ENCODE measurements at places on chromosomes 11 and 22. TPM values are rescaled to one million over a fixed set of nuclear protein-coding genes. Genes with fewer than 3 reads are reported as not detected.

GRCh38 chr11:44634401-44635281 is 69.2 kb downstream of the CD82 start:
- DNase-seq, result peak; percentile 61

DNA sequence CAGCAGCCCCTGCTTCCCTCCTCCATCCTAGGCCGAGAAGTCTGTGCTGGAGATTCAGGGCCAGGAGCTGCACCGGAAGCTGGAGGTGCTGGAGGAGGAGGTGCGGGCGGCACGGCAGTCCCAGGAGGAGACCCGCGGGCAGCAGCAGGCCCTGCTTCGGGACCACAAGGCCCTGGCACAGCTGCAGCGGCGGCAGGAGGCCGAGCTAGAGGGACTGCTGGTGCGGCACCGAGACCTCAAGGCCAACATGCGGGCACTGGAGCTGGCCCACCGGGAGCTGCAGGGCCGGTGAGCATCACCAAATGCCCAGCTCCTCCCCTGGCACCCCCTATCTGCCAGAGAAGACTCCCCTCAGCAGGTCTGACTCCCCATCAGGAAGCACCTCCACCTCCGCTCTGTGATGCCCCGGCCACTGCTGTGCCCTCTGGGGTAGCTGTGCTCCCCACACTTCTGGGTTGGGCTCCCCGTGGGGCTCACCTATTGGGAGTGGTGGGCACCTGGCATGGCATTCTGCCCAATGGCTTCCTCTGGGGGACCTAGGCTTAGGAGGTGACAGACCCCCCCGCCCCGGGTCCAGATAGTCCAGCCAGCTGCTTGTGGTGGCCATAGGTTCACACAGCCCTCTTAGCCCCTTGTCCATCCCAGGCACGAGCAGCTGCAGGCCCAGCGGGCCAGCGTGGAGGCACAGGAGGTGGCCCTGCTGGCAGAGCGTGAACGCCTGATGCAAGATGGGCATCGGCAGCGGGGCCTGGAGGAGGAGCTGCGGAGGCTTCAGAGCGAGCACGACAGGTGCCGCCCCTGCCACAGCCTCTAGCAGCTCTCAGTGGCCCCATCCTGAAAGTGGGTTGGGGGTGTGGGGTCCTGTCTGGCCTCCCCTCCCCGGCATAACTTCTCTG is 6.6 kb upstream of the RPS6KA4 start:
- DNase-seq, result no peak

DNA sequence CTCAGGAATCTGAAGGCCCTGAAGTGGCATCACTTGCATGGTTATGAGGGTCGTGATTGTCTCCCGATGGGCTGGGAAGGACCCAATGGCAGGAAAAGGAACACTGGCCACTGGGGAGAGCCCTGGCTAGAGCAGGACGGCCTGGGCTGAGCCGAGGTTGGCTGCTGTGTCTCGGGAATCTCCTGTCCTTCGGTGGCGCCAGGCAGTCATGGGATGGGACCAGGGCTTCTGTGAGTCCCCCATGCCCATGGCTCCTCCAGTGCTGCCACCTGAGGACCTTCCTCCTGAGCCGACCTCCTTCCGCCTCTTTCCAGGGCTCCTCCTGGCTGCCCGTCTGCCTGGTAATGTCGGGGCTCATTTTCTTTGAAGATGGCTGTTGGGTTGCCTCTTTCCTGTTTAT is 1394.0 kb downstream of the BRD1 start:
- no peak for DNase-seq

- no peak for DNase-seq
Observed at GRCh38 chr11:94131718-94132115, 3.1 kb downstream of the PANX1 start.

The NRGN gene
- 7.8 TPM for polyA plus RNA-seq

GRCh38 chr11:47028195-47029093 is 91.9 kb downstream of the CSTPP1 start:
- peak; percentile 29 for DNase-seq

The KCNQ1OT1 gene
- 1.5 TPM for polyA plus RNA-seq

The RAG1 gene
- 16.7 TPM for polyA plus RNA-seq

GRCh38 chr11:70082829-70083228 is 4.7 kb downstream of the ANO1 start:
- no peak for DNase-seq

- DNase-seq, result peak; percentile 85
Observed at GRCh38 chr22:27801202-27801615, 347 bp downstream of the MN1 start.

Data from muscle of back (tissue), 13 donors.